NAMALWA (cell line): ENCODE measurements at places on chromosomes 1 and 21.

DNA sequence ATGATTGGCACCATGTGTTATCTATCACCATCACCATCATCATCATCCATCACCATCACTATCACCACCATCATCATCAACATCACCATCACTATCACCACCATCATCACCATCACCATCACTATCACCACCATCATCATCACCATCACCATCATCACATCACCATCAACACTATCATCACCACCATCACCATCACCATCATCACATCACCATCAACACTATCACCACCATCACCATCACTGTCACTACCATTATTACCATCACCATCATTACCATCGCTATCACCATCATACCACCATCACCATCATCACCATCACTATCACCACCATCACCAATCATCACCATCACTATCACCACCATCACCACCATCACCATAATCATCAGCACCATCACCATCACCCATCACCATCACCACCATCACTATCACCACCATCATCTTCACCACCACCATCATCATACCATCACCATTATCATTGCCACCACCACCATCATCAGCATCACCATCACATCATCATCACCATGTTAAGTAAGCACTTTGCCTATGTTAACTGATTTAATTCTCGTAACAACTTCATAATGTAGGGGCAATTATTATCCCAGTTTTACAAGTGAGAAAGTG lies 112.8 kb downstream of the LIPI start:
- no peak for DNase-seq

DNA sequence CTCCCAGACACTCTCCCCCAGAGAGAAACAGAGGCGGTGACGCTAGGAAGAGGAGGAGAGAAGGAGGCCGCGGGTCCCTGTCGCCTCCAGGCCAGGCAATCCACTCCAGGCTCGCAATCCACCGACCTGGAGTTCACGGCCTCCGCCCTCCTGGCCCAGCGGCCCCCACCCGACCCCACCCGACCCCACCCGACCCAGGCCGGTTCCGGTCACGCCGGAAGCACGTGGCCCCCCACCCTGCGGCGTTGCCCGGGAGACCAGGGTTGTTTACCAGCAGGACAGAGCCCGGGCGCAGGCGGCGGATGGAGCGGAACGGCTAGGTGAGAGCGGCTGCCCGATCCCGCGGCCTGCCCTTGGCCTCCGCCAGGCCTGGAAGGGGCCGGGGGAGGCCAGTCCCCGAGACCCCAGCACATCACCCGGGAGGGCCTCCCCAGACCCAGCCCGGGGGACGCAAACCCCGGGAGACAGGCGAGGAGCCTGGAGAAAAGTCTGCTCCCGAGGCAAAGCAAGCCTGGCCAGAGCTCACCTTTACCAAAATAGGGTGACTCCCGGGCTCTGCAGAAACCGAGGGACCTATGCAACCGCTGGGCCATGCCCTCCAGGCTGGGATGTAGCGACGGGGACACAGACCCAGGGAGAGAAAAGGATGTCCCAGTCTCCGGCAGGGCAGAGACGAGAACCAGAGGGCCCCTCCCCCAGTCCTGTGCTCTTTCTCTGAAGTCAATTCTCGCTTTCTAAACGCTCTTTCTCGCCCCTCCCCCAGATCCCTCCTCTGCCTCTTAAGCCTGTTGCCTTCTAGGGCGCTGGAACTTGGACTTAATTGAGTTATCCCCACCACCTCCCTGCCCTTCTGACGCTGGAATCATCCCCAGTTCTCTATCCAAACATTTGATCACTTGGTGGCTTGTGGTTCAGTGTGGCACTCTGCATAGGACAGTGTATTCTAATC lies at the start of the genes PLA2G2C and UBXN10:
TSS of gene PLA2G2C (minus strand) at position 685 of the 949 bp plus-strand sequence. CDS start 9,155 bp downstream, outside the sequence.
TSS of gene UBXN10 (plus strand) at position 263 of the 949 bp plus-strand sequence. CDS start 4,466 bp downstream, outside the sequence.
- DNase-seq = no peak

- DNase-seq = no peak
These were observed 529 bp upstream of the MARCKSL1 start for GRCh38 chr1:32336591-32336932.

DNA sequence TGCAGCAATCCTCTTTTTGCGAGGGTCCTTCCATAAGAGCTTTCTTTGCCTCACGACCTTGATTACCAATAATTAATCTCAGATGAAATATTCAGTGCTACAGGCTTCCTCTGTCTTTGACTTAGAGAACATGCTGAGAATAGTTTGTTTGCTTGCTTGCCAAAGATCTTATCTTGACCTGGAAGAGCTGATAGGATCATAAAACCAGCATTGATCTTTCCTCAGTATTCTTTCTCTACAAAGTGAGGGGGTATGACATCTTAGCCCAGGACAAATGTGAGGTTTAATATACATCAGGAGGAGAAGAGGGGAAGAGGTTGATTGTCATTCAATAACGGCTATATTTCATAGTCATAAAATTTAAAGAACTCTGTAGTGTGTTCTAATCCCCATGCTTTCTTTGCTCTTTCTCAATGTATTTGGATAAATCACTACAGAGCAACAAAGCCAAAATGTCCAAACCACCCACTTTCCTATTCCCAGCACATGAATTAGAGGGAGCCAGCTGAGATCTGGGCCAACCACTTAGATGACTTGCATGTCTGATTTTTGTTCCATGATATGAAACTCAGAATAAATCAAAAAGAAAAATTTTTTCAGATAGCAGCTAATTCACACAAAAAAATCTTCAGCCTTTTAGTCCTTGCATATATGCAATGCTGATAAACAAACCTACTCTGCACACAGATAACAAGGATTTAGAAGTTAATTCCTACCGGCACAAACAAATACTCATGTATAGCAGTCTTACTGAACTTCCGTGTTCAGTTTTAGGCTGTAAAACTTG lies 50.5 kb upstream of the IPO9 start:
- no peak for DNase-seq

- DNase-seq = peak; percentile 25
These were observed 72.1 kb downstream of the LMO4 start for GRCh38 chr1:87400813-87401212.

DNA sequence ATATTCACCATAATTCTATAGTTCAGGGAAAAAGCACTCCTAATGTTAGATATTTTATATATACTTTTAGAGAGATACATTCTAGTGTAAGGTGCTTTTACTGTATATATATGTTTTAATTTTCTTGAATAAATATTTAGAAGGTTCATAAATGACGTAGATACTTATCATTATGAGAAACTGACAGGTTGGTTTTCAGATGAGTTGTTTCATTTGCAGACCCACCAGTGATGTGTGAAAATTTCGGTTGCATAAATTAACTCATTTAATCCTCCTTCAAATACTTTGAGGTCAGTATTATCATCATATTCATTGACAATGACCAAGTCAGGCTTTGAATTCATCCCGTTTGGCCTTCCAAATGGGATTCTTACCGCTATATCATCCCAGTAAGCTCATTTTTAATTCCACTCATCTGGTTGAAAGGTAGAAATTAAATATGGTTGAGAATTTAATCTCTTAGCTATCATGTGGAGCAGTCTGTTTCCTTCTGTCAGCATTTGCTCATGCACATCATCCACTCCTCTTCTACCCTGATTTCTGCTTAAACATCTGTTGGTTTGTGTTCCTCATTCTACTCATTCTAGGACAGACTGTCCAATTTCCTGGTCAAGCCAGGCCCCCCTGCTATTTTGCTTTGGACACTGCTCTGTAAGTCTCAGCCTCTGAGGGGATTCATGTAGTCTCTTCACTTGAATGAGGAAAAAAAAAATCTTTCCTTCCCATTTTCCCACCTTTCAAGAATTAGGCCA lies 1156.6 kb downstream of the PLA2G4A start:
- no peak for DNase-seq

GRCh38 chr1:28601696-28602095 lies 9.6 kb downstream of the RAB42 start:
- DNase-seq = no peak

DNA sequence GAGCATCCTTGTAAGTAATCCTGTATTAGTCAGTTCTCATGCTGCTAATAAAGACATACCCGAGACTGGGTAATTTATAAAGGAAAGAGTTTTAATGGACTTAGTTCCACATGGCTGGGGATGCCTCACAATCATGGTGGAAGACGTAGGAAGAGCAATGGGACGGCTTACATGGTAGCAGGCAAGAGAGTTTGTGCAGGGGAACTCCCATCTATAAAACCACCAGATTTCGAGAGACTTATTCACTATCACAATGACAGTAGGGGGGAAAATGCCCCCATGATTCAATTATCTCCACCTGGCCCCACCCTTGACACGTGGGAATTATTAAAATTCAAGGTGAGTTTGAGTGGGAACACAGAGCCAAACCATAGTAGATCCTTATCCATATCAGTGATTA lies 124.7 kb downstream of the HIVEP3 start:
- DNase-seq = no peak

DNA sequence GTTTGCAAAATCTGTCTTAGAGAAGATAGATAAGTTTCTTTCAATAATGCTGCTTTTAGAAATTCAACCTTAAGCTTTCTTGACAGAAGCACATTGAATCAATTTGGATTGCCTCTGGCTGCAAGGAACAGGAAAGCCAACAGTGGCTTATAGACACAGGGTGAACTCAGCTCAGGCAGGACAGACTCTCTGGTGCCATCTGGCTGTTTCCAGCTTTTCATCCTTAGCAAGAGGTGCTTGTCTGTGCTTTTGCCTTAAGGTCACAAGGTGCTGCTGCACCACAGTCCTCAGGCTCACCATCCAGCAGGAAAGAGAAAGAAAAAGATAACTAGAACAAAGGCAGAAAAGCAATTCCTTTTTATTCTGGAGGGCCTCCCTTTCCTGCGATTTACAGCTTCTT lies 93.7 kb upstream of the ETS2 start:
- DNase-seq = peak; percentile 12

- DNase-seq = peak; percentile 75
These were observed 217.3 kb downstream of the PTPRU start for GRCh38 chr1:29453502-29454240.

DNA sequence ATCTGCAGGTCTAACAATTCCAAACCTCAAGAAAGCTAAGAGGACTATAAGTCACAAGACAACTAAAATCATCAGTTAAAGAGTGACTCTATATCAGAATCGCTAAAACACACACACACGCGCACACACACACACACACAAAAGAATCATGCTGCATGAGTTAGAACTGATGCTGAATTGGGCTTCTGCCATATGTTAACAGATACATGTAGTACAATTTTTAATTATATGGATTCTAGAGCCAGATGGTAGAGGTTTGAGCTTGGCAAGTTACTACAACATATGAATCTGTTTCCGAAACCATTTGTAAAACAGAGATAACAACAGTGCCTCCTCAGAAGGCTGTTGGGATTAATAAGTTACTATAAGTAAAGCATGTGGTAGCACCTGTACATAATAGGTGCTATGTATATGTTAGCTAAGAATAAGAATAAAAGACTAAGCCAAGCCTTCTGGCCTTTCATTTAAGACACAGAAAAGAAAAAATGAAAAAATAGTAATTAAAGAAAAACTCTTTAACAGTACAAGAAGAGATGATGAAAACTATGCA lies 17.9 kb downstream of the EPRS1 start:
- DNase-seq = no peak

- no peak for DNase-seq
These were observed 62.1 kb downstream of the ARID4B start for GRCh38 chr1:235265900-235266299.

DNA sequence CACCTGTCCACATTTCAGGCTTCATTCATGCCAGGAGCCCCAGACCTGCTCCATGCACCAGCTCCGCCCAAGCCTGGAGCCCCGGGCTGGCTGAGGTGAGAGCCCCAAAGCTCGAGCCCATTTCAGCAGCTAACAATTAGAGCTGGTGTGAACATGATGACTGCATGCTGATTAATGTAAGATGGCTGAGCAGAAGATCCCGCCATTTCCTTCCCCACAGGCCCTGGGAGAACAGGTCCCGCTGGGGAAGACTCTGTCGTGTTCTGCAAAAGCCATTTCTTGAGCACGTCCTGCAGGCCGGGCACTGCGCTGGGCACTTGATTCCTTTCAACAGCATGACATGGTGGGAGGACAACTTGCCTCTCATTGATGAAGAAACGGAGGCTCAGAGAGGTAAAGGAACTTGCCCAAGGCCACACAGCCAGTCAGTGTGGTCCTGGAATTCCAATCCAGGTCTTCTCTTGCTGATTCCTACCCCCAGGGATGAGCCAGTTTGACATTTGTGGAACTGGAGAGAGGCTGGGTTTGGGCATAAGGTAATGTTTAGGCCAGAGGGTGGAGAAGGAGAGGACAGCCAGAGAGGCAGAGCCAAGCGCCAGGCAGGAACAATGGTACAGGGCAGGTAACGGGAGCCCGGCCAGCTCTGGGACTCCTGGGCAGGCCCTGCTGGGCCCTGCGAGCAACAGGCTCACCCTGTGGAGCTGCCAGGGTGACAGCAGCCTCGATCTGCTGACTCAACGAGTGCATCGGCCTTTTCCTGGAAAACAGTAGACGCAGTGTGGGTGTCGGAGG lies 28.1 kb upstream of the EPHA2 start:
- DNase-seq = no peak

GRCh38 chr1:192235127-192235526 lies 76.9 kb downstream of the RGS18 start:
- DNase-seq = no peak

- peak; percentile 34 for DNase-seq
These were observed 2.8 kb downstream of the KCNJ9 start for GRCh38 chr1:160083968-160084770.

DNA sequence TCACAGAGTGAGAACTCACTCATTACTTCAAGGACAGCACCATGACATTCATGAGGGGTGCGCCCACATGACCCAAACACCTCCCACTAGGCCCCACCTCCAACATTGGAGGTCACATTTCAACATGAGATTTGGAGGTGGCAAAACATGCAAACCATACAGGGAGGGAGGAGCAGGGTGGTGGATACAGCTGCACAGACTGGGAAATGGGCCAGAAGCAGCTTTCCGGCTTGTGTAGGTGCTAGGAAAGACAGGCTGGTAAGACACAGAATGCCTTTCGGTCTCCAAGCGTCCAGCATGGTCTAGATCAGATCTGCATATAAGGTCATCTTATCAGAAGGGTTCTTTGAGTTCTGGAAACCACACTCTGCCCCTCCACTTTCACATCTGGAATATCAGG lies 35.1 kb upstream of the TINAGL1 start:
- no peak for DNase-seq

- DNase-seq = no peak
These were observed 6.7 kb upstream of the PINK1 start for GRCh38 chr1:20626524-20626923.

DNA sequence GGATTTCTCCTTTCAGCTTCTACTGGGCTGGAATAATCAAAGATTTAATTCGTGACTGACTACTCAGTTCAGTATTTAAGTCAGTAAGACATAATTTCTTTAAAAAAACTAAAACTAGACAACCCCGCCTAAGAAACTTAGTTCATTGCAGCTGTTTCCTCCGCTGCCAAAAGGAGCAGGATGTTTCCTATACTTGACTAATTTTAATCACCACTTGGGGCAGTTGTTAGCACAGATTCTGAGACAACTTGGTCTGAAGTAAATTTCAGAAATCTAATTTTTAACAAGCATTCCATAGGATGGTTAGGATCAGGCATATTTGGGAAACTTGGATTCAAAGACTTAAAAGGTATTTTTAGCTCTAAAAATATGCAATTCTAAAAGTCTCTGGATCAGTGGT lies 34.0 kb downstream of the EPRS1 start:
- peak; percentile 17 for DNase-seq

GRCh38 chr1:42319871-42320484 lies 15.1 kb downstream of the FOXJ3 start:
- no peak for DNase-seq

- DNase-seq = no peak
These were observed 110.7 kb downstream of the SLC25A24 start for GRCh38 chr1:108089477-108089876.
